Stromal cell of bone marrow (primary cell): ENCODE measurements at places on chromosomes 4 and X.

GRCh38 chr4:29014555-29014954 is 1705.6 kb upstream of the PCDH7 start:
- DNase-seq = no peak

DNA sequence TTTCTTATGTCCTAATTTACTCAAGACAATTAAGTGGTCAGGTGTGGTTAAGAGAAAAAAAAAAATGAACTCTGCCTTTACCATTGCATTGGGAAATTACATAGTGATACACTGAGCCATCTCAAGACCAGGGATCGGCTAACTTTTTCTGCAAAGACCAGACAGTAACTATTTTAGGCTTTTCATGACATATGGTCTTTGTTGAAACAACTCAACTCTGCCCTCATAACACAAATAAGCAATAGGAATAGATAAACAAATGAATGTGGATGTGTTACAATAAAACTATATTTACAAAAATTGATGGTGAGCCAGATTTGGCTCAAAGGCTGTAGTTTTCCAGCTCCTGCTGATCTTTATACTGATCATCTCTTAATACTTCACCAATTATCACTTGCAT is 632.6 kb upstream of the INTU start:
- no peak for DNase-seq

DNA sequence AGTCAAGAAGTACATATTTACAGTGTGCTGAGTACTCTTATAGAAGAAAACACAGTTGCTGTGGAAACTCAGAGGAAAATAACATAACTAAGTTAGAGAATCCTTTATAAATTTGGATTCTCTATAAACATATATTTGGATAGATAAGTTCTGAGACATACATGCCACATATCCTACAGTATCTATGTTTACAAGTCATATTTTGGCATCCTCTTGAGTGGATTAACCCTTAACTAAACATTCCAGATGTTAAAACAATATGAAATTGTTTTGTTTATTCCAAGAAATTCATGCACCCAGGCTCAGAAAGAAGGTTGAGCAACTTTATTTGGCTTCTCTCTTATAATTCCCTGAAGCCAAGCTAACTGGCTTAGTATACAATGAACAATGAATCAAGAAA is 267.2 kb downstream of the TEX13A start:
- no peak for DNase-seq

DNA sequence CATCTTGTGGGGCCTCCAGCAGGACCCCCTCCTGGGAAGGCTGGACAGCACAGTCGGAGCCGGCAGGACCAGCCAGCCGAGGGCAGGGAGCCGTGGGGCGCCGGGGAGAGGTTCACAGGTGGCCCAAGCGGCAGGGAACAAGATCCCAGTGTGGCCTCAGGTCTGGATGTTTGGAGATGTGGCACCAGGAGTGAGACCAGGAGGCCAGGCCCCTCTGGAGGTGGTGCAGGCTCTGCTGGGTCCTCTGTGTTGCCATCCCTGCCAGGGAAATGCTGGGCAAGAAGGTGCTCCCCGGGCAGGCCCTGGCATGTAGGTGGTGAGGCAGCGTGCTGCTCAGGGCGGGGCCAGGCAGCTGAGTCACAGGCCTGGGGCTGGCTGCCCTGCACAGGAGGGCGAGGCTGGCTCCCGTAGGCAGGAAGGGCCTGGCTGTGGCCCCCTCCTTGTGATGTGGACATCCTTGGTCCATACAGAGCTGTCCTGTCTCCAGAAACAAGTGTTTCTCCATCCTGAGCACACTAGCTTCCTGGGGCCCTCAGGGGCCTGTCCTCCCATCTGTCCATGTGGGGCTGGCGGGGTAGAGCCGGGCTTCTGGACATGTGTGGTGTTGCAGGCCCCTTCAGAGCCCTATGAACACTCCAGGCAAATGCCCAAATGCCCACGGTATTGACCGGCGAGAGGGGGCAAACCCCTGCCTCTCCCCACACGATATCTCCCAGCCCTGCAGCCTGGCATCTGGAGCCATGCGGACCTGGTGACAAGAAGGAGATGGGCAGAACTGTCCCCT is 4.8 kb upstream of the HGFAC start:
- DNase-seq = peak; percentile 17

DNA sequence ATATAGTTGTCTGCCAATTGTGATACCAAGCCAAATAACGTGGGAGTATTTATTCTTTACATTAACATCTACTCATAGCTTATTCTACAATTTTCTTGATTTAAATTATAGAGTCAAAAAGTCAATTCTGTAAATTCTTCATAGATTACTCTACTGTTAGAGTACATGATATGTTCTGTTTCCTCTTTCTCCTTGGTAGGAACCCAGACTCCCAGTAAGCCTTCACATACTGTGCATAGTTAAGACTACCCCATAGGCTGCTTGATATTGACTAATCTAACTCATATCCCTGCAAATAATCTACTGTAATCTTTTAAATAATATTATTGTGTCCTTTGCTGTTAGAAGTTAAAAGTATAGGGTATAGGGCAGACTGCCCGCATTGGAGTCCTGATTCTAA is 35.4 kb downstream of the BANK1 start:
- DNase-seq = no peak

- DNase-seq = no peak
These were observed 36.0 kb upstream of the SPANXC start for GRCh38 chrX:141278306-141278705.

GRCh38 chrX:16212024-16212423 is 44.7 kb downstream of the MAGEB17 start:
- DNase-seq = no peak

GRCh38 chrX:66863721-66864120 is 224.8 kb upstream of the EDA2R start:
- DNase-seq = no peak

DNA sequence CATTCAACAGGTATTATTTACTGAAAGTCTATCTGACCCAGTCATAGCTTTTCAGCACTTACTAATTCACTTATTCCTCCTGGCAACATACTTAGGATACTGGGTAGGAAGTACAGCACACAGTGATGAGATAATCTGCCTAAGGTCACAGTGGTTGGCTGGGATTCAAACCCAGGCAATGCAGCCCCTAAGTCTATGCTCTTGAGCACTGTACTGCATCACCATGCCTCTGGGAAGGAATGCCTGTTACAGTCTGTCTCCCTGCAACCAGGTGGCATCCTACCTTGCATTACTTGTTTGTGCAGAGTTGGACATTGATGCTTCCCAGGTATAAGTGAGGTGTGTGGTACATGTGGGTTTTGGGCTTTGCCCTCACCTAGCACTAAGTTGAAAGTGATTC is 21.5 kb upstream of the LRAT start:
- no peak for DNase-seq

DNA sequence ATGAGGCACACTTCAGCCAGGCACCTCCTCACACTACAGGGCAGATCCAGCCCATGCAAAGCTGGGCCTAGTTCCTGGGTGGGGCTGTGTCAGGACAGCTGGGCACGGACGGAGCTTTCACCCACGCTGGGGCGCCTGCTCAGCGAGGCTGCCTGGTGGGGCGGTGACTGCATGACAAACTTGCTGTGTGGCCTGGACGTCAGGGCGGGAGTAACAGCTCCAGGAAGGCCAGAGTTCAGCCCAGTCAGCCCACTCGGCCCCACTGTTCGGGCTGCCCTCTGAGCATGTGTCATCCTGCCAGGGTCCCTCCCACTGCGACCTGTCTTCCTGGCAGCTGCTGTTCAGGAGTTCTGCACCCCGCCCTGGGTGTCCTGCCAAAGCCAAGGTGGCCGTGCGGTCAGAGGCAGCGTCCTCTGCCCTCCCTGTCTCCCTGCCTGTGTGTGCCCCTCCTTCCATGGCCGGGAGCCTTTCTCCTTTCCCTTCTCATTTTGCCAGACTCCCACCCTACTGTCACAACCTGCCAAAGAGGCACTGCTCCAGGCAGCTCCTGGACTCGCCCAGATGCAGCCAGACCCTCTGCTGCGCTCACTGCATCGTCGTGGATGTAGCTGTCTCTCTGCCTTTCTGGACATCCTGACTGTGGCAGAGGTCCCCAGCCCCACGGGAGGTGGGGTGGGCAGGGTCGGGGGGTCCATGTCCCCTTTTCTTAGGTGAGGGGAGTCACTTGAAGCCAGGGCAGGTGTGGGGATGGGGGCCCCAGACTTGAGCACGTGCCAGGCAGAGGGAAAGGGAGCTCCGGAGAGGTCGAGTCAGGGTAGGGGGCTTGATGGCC is 33.0 kb upstream of the KIAA0232 start:
- DNase-seq = peak; percentile 22

DNA sequence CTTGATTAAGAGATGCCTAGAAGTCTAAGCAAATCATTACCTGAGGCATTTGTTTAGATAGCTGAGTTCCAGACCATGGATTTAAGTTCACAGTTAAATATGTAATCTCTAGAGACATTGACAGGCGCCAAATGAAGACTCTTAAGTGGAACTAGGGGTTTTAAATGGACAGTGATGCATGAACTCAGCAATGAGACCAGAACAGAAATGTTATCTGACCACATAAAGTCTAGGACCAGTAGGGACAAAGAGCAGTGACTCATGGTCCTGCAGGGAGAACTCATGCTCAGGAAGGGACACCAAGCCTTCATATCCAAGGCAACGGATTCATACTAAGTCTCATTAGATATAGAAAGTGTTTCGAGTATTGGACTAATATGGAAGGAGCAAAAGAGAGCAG is 152.3 kb downstream of the PPARGC1A start:
- DNase-seq = no peak

DNA sequence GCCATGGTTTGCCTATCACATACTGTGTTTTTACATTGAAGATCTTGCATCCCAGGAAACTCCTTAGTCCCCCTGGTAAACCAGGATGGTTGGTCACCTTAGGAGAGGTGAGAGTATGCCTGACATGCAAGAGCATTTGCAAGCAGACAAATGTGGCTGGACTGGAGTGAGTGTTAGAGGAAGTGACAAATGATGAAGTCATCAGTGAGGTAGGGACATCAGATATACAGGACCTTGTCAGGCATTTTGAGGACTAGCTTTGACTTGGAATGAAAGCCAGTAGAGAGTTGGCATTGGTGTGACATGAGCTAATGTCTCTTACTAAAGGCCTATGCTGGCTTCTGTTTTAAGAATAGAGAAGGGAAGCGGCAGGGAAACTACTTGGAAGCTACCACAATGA is 124.9 kb downstream of the FRMPD4 start:
- DNase-seq = no peak

- DNase-seq = no peak
These were observed 199.0 kb downstream of the GPC3 start for GRCh38 chrX:133786382-133786781.

DNA sequence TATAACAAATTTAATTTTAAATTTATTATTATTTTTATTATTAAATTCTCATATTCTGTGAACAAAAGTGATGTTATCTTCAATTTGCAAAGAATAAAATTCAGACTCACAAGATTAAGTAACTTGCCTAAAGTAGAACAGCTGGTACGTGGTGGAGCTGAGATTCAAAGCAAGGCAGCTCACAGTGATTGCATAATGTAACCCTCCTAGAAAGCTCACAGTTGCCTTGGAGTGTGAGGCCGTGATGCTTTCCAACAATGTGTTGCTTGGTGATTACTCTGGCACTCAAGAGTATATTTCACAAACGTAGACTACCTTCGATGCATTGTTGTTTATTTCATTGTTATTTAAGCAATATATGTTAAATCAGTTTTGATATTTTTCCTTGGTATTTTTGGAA is 1039.2 kb upstream of the PABPC4L start:
- DNase-seq = no peak

DNA sequence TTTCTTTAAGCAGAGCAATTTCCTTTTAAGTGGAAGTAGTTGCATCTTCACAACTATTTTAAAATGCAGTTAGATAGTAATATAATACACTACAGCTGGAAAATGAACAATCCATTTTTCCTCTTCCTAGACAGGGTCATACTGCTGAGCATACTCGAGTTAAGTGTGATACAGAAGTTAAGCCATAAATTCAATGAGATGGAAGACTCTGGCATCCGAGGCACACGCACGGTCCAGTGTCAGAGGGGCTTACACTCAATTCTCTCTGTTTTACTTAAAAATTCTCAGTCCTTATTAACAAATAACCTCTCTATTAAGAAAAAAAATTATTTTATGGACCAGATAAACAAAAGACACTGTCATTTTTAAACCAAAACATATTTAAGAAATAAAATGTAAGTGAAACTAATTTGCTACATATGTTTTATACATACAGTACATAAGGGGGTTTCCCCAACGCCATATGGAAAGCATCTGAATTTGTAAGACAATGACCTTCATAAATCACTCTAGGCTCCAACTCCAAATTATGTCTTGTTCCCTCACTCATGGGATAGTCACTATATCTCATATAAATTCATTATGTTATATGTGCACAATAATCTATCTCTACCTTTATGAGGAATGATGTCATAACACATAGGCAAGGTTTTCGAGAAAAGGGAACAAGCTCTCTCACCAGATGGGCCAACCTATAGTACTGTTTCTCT is 315.3 kb downstream of the PAPSS1 start:
- no peak for DNase-seq

DNA sequence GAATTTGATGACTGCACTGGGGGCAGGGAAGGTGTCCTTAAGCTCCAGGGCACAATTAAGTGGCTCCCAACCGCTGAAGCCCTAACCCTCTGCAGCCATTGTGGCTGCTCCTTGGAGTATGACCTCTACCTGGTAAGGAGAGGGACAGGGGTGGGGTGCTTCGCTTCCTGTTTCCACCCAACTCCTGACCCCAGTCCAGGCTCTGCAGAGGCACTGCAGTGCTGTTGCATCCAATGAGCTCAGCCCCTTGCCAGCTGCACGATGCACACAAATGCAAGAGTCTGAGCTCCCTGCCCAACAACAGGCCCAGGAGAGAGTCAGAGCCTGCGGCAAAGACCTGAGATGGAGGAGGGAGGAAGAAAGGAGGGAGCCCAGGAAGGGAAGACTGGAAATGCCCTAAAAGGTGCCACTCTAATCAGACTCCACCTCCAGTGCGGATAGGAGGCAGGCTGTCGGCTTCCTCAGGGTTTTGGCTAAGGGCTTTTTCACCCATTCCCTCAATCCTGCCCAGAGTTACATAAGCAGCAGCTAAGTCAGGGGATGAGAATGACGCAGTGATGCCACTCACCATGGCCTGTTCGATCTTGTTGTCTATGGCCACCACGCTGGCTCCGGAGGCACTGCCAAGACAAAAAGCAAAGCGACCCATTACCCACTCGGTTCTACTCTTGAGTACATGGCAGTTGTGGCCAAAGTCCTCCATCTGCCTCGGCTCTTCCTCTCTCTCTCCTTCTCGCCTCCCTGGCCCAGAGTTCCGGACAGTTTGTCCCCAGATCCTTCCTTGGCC is 60.1 kb downstream of the TSC22D3 start:
- peak; percentile 27 for DNase-seq

DNA sequence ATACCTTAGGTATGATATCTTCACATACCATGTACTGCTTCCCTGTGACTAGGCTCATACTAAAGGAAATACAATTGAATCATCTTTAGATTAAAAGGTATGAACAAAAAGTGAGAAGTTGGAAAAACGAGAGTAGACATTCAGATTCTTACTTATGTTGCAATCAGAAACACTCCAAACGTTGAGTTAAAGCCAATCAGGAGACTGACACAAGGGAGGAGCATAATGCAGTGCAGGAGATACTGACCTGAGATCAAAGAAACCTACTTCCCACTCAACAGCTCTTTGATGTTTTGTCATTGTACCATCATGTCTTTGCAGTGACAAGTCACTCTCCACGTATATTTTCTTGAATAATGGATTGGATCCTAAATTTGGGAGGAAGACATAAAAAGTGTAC is 8.9 kb upstream of the PCDH18 start:
- DNase-seq = no peak

GRCh38 chr4:5280828-5281227 is 229.5 kb downstream of the STK32B start:
- no peak for DNase-seq

GRCh38 chr4:32429151-32429550 is 1709.0 kb downstream of the PCDH7 start:
- DNase-seq = no peak
